Islet precursor cell (in vitro differentiated cells): ENCODE measurements at places on chromosomes 7 and 10.

GRCh38 chr7:87615197-87615596 is 13.0 kb upstream of the RUNDC3B start:
- no peak for DNase-seq

DNA sequence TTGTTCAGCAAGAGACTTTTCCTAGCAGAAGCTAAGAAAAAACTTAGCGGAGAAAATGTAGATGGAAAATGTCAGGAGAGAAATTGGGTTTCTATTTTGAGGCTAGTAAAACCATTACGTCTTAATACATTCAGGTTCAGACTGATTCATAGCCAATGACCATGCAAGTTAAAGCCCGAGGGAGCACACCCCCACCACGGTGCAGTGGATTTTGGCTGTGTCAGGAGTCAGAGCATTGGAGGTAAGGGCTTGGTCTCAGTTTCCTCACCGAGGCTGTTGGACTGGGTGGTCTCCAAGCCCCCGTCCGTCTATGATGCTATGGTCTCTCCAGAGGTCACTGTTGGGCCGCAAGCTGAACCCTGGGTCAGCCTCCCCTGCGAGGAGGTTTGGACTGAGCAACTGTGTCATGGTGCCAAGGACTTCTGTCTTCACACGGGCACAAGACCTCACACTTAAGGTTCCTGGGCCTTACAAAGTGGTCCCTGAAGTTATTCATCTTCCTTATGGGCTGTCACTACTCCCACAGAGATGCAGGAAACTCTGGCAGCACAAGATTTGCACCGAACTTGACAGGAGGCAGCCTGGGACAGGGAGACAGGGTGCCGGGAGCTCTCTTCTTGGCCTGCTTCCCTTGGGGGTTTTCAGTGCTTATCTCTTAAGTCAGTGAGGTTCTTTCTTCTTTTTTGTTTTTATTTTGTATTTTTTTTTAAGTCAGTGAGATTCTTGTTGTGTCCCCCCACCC is 186.8 kb downstream of the PHTF2 start:
- peak; percentile 24 for DNase-seq

DNA sequence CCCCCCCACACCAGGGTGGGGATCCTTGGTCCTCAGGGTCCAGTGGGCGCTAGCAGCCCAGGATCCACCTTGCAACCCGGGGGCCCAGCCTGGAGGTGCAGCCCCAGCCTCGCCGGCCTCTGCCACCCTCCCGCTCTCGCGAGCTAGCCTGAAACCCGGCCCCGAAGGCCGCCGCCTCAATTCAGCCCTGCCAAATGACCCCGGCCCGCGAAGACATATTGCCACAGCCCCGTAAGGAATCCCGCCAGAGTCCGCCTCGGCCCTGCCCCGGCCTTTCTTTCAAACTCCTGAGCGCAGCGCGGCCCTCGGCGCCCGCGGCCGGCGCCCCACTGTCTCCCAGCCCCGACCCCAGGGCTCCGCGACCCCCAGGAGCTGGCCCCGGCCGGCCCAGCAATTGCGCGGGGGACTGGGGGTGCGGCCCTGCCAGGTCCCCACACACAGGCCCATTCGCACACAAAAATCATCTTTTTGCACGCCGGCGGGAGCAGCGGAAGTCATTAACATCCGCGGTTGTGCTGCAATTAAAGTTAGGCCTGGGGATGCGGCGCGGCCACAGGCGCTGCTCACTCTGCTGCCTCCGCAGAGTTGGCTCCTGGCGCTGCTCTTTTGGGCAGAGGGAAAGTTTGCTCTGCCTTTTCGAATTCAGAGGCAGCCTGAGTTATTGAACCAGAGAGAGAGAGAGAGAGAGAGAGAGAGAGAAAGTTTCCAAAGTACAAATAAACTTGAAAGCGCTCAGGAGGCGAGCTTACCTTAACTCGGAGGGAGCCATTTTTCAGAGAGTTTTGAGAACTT is 4.0 kb downstream of the HOXA5 start:
- peak; percentile 74 for DNase-seq

- DNase-seq = no peak
Measured at GRCh38 chr7:133246558-133246957, 6.3 kb upstream of the EXOC4 start.

DNA sequence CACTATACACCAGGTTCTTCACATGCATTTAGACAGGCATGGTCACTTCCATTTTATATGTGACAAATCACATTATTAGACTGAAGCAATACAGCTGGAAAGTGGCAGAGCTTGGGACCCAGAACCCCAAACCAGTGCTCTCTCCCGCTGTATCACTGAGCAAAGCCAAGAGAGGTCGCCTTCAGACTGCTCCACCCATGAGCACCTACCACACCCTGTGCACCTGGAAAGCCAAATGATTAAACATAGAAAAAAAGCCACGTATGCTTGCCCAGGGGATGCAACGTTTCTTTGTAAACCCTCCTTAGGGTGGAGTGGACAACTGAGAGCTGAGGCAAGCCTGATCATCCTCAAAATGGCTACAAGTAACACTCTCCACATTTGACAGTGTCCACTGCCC is 72.5 kb downstream of the CCDC6 start:
- DNase-seq = no peak

GRCh38 chr7:46932306-46932675 is 649.6 kb downstream of the TNS3 start:
- DNase-seq = no peak

DNA sequence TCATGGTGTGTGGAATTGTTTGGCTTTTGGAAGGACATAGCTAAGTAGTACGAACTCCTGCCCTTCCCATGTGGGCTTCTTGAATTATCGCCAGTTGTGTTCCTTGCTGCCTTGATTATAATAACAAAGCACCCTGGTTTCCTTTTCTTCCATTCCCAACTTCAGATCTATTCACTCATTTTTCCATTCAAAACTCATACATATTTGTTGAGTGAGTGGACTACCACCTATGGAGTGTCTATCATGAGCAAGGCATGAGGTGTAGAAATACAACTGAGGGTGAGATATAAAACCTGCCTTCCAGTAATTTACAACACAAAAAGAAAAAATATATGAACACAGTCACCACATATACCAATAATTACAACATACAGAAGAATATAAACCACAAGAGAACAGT is 4.9 kb upstream of the COL17A1 start:
- DNase-seq = no peak

- peak; percentile 23 for DNase-seq
Measured at GRCh38 chr10:109880886-109881768, 42.2 kb downstream of the XPNPEP1 start.

DNA sequence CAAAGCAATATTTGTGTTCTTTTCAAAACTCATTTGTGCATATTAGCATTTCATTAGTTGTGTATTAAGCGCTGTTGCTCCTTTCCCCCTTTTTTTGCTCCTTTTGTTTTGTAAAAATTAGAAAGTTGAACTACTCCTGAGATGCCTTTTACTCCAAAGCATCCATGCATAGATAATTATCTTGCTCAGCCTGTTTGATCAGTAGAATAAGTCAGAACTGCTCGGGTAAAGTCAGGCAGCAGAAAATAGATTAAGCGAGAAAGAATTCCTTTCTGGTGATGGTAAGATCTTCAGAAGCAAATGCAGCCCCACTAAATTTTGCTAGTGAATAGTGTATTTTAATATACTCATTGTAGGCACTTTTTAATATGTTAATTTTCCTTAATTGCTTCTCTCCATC is 227.1 kb downstream of the TEX36 start:
- no peak for DNase-seq

GRCh38 chr10:66538371-66538770 is 387.5 kb upstream of the LRRTM3 start:
- no peak for DNase-seq

GRCh38 chr7:32062150-32062549 is 8.1 kb downstream of the PDE1C start:
- peak; percentile 80 for DNase-seq

GRCh38 chr7:103851357-103851756 is 138.1 kb downstream of the RELN start:
- no peak for DNase-seq

DNA sequence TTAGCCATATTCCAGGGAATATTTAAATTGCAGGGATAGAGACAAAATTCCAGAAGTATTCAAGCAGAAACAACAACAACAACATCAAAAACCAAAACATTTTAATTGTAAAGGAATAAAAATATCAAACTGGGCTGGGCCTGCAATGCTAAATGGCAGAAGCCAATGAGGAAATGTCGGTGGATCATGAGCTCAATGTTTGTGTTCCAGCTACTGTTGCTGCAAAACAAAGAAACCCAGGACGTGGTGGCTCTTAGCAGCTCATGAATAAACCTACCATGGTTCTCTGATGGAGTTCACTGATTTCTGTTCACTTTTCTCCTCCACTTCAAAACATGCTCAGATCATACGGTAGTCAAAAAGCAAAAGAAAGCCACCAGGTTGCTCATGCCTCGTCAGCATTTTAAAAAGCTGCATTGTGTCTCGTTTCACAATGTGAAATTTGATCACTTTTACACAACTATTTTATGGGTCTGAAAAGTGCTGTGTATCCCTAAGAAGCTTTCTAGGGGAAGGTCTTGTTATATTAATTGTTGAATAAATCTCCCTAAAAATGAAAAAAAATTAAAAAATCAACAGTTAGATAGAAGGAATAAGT is 54.0 kb downstream of the ASNS start:
- no peak for DNase-seq

DNA sequence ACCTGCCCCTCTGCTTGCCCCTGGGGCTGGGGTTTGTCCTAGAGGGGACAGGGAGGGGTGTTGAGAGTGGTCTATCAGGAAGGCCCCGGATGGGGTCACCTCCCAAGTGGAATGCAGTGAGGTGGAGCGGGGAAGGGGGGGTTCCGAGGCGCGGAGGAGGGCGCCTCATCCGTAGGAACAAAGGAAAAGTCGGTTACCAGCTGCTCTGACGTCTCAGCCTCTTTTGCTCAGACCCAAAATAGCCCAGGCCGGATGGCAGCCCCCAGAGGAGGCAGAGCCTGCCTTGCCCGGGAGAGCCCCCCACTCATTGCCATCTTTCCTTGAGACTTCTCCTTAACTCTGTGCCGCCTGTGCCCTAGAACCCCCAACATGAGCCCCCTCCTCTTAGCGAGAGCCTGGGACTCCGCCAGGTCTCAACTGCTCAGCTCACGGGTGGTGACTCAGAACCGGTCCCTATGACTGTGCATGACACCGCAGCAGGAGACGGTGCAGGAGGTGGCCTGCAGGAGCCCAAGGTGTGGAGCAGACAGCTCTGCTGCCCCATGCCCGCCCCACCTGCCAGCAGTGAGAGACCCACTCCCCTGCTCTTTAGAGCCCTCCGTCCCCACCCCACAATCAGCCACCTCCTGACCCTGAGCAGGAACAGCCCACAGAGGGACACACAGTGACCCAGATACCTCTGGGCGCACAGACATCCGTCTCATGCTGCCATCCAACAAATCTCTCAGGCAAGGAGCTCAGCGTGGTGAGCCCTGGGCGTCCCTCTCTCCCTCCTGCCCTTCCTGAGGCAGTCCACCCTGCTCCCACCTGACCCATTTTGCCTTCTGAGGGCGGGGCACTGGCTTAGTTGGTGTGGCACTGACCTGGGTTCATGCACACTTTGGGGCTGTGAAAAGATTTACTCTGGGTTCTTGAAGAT is 13.1 kb downstream of the STX1A start:
- DNase-seq = no peak

DNA sequence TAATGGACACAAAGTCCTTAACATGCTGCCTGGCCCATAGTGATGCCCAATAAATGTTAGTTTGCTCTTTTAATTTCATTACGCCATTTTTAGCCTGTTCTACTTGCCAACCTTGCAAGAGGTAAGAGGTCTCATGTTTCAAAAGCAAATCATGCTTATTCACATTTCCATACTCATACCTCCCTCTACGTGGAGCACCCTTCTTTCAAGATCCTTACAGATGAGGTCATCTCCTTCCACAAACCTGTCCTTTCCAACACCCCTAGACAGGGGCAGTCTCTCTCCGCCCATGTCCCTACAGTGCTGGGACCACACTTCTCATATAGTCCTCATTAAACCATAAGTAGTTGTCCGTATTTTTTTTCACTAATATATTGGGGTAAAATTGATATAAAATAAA is 271.3 kb downstream of the FGFR2 start:
- DNase-seq = no peak

DNA sequence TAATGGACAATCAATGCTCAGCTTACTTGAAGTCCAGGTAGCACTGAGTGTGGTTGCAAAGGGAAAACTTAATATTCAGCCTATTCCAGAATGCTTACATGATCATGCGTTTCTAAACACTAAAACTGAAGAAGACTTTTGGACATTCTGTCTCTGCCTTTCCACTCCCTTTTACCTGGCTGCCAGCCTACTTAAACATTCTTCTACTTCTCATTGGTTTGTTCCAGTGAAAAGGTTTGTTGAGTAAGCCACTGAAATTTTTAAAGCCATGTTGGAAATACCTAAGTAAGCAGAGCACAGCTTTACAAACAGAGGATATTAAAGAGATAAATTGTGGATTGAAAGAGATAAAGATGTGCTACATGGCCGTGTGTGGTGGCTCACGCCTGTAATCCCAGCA is 1280.8 kb upstream of the AUTS2 start:
- DNase-seq = no peak

DNA sequence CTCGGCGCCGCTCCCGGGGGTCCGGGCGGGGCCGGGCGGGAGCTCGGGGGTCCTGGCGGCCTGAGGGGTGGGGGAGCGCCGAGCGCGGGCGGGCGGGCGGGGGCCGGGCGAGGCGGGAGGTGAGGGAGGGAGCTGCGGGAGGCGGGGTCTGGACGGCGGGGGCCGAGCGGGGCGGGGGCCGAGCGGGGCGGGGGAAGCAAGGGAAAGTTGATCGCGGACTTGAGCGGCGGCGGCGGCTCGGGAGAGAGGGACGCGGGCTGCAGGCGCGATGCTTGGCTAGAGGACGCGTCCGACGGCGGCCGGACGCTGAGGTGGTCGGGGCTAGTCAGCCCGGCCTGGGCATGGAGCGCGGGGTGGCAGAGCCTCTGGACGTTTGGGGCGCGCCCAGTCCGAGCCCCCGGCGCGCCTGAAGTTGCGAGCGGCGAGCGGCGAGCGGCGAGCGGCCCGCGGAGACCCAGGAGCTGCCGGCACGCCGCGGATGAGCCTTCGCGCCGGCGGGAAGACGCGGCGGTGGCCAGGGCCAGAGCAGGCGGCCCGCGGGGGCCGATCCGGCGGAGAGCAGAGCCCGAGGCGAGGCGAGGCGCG is at the start of gene CDH23:
TSS of gene CDH23 (plus strand) at position 210 of the 585 bp plus-strand sequence. CDS start 42,912 bp downstream, outside the sequence.
- peak; percentile 74 for DNase-seq

DNA sequence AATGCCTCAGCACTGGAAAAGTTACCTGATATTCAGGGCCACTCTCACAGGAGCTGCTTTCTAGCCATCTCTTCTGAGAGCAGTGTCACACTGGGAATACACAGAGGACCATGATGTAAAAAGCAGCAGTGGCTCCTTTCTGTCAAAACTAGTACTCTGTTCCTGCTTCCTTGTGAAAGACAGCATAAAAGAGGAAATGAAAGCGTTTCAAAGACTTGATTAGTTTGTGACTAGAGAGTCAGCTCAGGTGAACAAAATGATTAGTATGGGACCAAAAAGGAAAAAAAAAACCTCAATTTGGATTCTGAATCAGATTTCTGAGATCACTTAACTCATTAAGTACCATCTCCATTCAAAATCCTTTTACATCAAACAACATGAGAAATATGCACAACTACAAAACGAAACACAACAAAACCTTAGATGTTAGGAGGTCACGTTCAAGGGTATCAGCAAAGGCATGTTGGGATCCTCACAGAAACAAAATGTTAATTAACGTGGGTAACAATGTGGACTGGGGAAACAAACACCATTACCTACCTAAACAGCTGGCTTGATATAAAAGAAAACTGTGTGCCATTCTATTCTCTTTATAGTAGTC is 103.7 kb downstream of the MACC1 start:
- DNase-seq = no peak

- no peak for DNase-seq
Measured at GRCh38 chr7:131305152-131305551, 22.5 kb upstream of the MKLN1 start.

GRCh38 chr10:5292196-5292735 is 72.5 kb upstream of the UCN3 start:
- DNase-seq = no peak

- DNase-seq = no peak
Measured at GRCh38 chr10:97411406-97411805, 10.3 kb upstream of the RRP12 start.
